ENCODE measurements at places on chromosomes 7 and 10.

- no peaks in the 10 kb centered on the region for H3K27me3 ChIP-seq
- no peak overlapping the region for H3K27ac ChIP-seq
- no peaks in the 10 kb centered on the region for H3K36me3 ChIP-seq
- H3K4me1 ChIP-seq = no peaks in the 10 kb centered on the region
Observed at GRCh38 chr7:122616951-122617350, 82.0 kb downstream of the RNF133 start.

DNA sequence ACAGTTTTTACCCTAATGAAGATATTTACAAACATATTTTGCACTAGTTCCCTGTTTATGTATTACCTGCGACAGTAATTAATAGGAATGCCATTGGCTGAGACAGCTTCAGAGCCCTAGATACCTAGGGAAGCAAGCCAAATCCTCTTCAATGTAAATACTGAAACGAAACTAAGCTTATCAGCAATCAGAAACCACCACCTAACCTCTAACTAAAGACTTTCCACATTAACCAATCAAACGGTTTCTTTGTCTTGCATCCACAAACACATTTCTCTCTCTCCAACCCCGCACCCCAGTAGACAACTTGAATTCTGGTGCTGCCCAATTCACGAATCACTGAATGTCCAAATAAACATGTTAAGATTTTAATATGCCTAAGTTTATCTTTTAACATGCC is 474.4 kb upstream of the C7orf33 start:
- no peak overlapping the region for H3K4me3 ChIP-seq
- H3K27me3 ChIP-seq = no peaks in the 10 kb centered on the region
- H3K4me1 ChIP-seq = no peaks in the 10 kb centered on the region
- H3K27ac ChIP-seq = no peak overlapping the region
- no peak for DNase-seq
- H3K36me3 ChIP-seq = no peaks in the 10 kb centered on the region

DNA sequence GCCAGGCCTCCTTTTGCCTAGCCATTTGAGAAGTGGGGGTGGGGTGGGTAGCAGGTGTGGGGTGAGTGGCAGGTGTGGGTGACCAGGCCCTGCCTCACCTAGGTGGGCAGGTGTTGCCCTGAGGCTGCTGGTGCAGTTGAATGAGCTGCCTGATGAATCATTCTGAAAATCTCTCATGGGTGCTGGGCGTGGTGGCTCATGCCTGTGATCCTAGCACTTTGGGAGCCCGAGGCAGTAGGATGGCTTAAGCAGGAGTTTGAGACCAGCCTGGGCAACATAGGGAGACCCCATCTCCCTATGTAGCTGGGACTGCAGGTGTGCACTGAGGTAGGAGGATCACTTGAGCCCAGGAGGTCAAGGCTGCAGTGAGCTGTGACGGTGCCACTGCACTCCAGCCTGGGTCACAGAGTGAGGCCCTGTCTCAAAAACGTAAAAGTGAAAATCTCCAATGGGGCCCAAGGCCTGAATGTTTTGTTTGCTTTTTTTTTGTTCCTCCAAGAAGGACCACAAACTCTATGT is 17.7 kb downstream of the TSPAN14 start:
- H3K27ac ChIP-seq = no peak overlapping the region
- DNase-seq = no peak
- no peaks in the 10 kb centered on the region for H3K36me3 ChIP-seq
- H3K4me1 ChIP-seq = peaks cover 13% of the 10 kb centered on the region
- no peaks in the 10 kb centered on the region for H3K27me3 ChIP-seq

DNA sequence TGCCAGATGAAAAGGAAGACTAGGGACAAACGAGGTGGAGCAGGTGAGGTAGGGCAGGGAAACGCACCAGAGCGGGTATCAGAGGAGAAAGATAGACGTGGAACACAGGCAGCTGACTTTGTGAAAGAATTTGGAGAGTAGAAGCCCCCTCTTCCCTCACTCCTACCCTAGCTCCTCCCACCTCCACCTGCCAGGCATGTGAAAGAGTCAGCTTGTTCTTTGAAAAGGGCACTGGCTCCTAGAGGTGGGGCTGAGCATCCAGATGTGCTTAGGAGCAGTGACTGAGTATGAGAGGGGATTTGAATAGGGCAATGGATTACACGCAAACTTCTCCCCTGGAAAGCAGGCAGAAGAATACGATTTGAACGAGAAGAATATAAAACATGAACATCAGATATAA is 174.2 kb upstream of the INHBA start:
- H3K27ac ChIP-seq = no peak overlapping the region
- H3K36me3 ChIP-seq = no peaks in the 10 kb centered on the region
- no peak for DNase-seq
- no peak overlapping the region for H3K4me3 ChIP-seq
- no peaks in the 10 kb centered on the region for H3K4me1 ChIP-seq

DNA sequence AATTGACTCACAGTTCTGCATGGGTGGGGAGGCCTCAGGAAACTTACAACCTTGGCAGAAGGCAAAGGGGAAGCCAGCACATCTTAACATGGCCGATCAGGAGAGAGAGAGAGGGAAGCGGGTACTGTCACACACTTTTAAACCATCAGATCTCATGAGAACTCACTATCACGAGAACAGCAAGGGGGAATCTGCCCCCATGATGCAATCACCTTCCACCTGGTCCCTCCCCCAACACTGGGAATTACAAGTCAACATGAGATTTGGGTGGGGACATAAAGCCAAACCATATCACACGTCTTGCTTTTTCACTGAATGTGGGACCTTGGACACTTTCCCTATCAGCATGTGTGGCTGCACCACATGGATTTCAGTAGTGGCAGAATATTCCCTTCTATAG is 9.0 kb upstream of the AKR1E2 start:
- H3K36me3 ChIP-seq = no peaks in the 10 kb centered on the region
- H3K4me3 ChIP-seq = no peak overlapping the region
- H3K4me1 ChIP-seq = peaks cover 7% of the 10 kb centered on the region
- DNase-seq = no peak

DNA sequence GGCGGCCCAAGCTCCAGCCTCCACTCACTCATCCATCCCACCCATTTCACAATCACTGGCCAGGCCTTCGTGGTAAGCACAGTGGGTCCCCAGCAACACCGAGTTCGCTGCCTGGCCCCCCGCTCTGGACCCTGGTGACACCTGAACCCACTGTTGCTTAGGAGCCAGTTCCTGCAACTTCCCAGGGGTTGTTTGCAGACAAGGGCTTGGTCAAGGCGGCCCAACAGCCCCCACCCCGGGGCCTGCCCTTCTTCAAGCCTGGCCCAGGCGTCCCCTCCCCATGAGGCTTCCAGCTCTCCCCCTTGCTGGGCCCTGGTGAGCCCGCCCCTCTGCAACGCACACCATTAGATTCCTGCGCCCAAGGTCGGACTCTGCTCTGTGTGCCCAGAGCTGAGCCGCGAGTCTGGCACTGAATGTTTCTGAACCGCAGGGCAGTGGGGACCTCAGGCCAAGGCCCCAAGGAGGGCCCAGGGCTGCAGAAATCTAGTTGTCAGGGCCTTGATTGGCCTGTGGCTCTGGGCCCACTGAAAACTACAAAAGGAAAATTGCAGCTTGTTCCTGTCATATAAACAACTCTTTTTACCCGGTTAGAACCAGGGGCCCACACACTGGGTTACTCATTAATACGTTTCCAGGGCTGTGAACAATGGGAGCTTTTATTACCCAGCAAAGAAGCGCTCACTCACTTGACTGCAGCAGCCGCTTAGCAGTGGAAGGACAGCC is 2.1 kb upstream of the COX19 start:
- H3K27ac ChIP-seq = peak overlapping the region; percentile 14
- DNase-seq = no peak
- H3K4me1 ChIP-seq = peaks cover 16% of the 10 kb centered on the region
- H3K4me3 ChIP-seq = no peak overlapping the region

DNA sequence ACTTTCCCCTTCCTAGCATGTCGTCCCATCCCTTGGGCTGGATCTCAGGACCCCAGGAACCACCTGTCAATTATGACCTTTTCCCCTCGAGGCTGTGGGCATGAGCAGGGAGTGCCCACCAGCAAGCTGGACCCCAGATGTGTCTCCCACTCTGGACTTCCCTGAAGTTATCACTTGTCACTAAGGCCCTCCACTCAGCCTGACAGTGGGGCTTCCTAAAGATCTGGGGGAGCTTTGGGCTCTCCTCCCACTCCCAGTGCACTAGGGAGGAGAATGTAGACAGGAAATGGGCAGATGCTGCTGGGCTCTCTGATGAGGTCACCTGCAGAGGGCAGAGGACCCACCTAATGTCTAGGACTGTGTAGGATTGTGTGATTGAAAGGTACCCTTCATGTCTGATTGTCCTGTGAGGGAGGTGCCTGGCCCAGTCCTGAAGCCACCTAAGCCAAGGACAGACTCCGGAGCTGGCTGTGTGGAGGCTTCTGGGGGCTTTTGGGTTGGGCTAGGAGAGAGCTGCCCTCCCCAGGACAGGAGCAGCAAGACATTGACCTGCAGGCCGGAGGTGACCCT is 18.7 kb downstream of the MYO1G start:
- no peaks in the 10 kb centered on the region for H3K36me3 ChIP-seq
- no peak for DNase-seq
- no peaks in the 10 kb centered on the region for H3K27me3 ChIP-seq
- no peak overlapping the region for H3K4me3 ChIP-seq
- peaks cover 3% of the 10 kb centered on the region for H3K4me1 ChIP-seq
- H3K27ac ChIP-seq = no peak overlapping the region

GRCh38 chr10:59905066-59905730 is 1.2 kb downstream of the CCDC6 start:
- peak overlapping the region; percentile 98 for H3K27ac ChIP-seq
- peaks cover 2% of the 10 kb centered on the region for H3K36me3 ChIP-seq
- H3K27me3 ChIP-seq = no peaks in the 10 kb centered on the region
- no peak for DNase-seq
- peak overlapping the region; percentile 98 for H3K4me3 ChIP-seq

DNA sequence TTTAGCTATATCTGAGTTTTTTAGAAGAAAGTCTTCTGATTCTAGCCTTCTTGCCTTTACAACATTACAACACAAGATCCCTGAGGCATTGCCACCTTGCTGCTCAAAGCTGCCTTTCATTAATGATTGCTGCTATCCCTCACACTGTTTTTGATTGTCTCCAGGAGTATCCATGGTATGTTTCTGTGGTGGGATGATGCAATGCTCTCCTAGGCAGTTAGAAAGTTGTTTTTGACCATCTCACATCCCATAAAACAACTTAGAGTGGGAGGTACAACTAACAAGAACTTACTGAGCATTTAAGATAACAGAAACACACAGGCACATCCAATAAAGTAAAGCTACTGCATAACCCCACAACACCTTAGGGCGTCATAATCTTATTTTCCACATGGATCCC is 1156.0 kb upstream of the LRRTM3 start:
- H3K4me3 ChIP-seq = no peak overlapping the region
- no peak for DNase-seq
- H3K27ac ChIP-seq = no peak overlapping the region
- no peaks in the 10 kb centered on the region for H3K36me3 ChIP-seq

- H3K36me3 ChIP-seq = no peaks in the 10 kb centered on the region
- no peak overlapping the region for H3K4me3 ChIP-seq
- no peaks in the 10 kb centered on the region for H3K4me1 ChIP-seq
- no peaks in the 10 kb centered on the region for H3K27me3 ChIP-seq
- H3K27ac ChIP-seq = no peak overlapping the region
- DNase-seq = no peak
Observed at GRCh38 chr7:147700702-147701101, 889.9 kb upstream of the C7orf33 start.

- no peaks in the 10 kb centered on the region for H3K27me3 ChIP-seq
- no peak overlapping the region for H3K4me3 ChIP-seq
- no peaks in the 10 kb centered on the region for H3K36me3 ChIP-seq
- no peaks in the 10 kb centered on the region for H3K4me1 ChIP-seq
- no peak for DNase-seq
Observed at GRCh38 chr7:132076301-132077035, 499.8 kb downstream of the PLXNA4 start.

GRCh38 chr7:6032167-6032566 is 991 bp downstream of the ANKRD61 start:
- H3K4me1 ChIP-seq = no peaks in the 10 kb centered on the region
- no peaks in the 10 kb centered on the region for H3K27me3 ChIP-seq
- no peak overlapping the region for H3K4me3 ChIP-seq
- no peak for DNase-seq

GRCh38 chr10:97355571-97355975 is 21.0 kb upstream of the FRAT2 start:
- peaks cover 5% of the 10 kb centered on the region for H3K36me3 ChIP-seq
- no peaks in the 10 kb centered on the region for H3K4me1 ChIP-seq
- no peak overlapping the region for H3K27ac ChIP-seq
- no peaks in the 10 kb centered on the region for H3K27me3 ChIP-seq

GRCh38 chr7:154753226-154753625 is 249.7 kb downstream of the PAXIP1 start:
- no peak overlapping the region for H3K4me3 ChIP-seq
- no peak for DNase-seq
- H3K27me3 ChIP-seq = no peaks in the 10 kb centered on the region
- no peaks in the 10 kb centered on the region for H3K4me1 ChIP-seq
- H3K36me3 ChIP-seq = no peaks in the 10 kb centered on the region

Data from Panc1 (cell line).